ENCODE measurements at places on chromosomes 2 and 18. TPM values are rescaled to one million over a fixed set of nuclear protein-coding genes. Genes with fewer than 3 reads are reported as not detected.

Gene ALKAL2
- 6.8 TPM for total RNA-seq

Gene ZAP70
- 1.5 TPM for total RNA-seq

Gene MEP1B
- not detected for total RNA-seq

Gene PLCD4
- total RNA-seq = 29.4 TPM

Gene ALPG
- not detected for total RNA-seq

Gene GALNT13
- 82.7 TPM for total RNA-seq

Gene TDRD15
- not detected for total RNA-seq

Gene GREB1
- total RNA-seq = 18.5 TPM

Gene SP9
- not detected for total RNA-seq

Gene REG3G
- total RNA-seq = not detected

Gene IL1R2
- total RNA-seq = 1.0 TPM

All from camera-type eye (tissue), 1 donor.